LHCN-M2 (cell line): ENCODE measurements at places on chromosomes 5 and 9. TPM values are rescaled to one million over a fixed set of nuclear protein-coding genes. Genes with fewer than 3 reads are reported as not detected.
A peak's percentile ranks its signal among the peaks of the same experiment; 100 is the strongest.

The MYOZ3 gene
- total RNA-seq, result under 0.01 and 0.06 TPM in 2 replicates

The PCDHGA10 gene
- total RNA-seq, result 17.4 and 21.4 TPM in 2 replicates

The SLC4A9 gene
- not detected in 2 replicates for total RNA-seq

The MVB12B gene
- 3.7 and 4.8 TPM in 2 replicates for total RNA-seq

The CSF2 gene
- total RNA-seq, result not detected in 2 replicates

The SLCO4C1 gene
- total RNA-seq, result not detected in 2 replicates

The ZNF608 gene
- 9.0 and 19.4 TPM in 2 replicates for total RNA-seq

The FGF1 gene
- total RNA-seq, result 4.8 and 5.8 TPM in 2 replicates

The SPTAN1 gene
- total RNA-seq, result 169 and 208 TPM in 2 replicates

The SLC6A19 gene
- total RNA-seq, result not detected in 2 replicates

The FAM169A gene
- 2.1 and 2.4 TPM in 2 replicates for total RNA-seq

The PCDHGC4 gene
- total RNA-seq, result 0.69 and 0.83 TPM in 2 replicates

The GMCL2 gene
- not detected in 2 replicates for total RNA-seq

The SAPCD2 gene
- 16.1 and 17.7 TPM in 2 replicates for total RNA-seq

The PCDHA6 gene
- not detected in 2 replicates for total RNA-seq

GRCh38 chr9:32258482-32258881 lies 126.0 kb upstream of the ACO1 start:
- DNase-seq, result no peak

GRCh38 chr9:96554326-96554725 lies 65.3 kb downstream of the CDC14B start:
- peak; percentile 38 for DNase-seq

DNA sequence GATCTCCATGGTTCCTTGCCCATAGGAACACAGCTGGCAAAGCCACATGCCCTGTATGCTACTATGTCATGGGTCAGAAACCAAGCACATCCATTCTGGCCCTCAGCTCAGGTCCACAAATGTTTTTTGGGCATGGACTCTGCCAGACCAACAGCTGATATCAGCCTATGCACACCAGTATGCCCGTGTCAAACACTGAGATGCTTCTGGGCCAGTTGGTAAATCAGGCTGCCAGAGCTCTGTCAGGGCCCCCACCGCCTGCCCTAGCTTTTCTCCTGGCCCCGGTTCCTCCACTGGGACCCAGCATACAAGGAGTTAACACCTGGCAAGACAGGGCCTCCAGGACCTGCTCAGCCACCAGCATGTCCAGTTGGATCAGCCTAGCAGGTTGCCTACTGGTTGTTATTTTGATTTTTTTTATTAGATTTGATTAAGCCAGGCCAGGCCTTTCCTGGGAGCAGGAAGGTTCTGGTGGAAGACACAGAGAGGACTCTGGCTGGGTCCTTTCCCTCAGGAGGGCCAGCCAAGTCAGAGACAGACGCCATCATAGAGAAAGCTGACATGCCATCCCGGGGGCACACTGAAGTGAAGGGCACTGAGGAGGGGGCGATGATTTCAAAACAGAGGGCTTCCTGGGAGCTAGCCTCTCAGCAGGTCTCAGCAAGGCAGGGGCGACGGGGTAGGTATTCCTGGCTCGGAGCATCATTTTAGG lies 65.8 kb downstream of the TSTD2 start:
- no peak for DNase-seq

GRCh38 chr5:73668486-73669111 lies 42.6 kb downstream of the ARHGEF28 start:
- DNase-seq, result no peak

GRCh38 chr5:104915226-104915625 lies 1352.6 kb upstream of the NUDT12 start:
- no peak for DNase-seq

GRCh38 chr9:31700252-31701045 lies 684.0 kb upstream of the ACO1 start:
- peak; percentile 48 for DNase-seq

DNA sequence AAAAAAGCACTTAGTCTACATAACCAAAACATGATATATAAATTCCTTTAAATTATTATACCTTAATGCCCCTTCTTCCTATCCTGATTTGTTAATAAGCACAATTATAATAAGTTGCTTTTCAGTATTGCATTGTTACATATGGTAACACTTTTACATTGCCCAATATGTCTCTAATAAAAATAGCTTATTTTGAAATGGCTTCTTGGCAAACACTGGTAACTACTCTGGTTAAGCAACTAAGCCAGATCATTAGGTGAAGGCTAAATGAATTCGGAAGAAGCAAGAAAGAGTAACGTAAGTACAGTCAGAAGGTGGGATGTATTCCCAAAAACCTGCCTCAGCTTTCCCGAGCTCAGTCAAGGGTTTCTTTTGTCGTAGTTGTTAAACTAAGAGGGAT lies 85.3 kb downstream of the TTC39B start:
- DNase-seq, result no peak

DNA sequence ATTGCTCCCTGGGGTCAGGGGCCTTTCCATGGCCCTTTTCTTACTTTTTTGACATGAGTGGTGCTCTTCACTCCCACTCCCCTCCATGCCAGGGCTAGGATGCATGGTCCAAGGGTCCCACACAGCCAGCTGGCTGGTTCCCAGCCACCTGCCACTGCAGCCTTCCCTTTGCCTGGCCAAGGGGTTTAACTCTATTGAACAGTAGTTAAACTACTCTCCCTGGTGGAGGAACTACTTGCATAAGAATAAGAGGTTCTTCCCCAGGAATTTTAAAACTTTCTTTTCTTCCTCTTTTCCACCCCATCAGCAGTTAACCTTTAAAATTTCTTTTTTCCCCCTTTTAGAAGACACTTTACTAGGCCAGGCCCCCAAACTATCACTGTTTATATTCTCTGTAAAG lies 1532.8 kb upstream of the ACO1 start:
- no peak for DNase-seq

DNA sequence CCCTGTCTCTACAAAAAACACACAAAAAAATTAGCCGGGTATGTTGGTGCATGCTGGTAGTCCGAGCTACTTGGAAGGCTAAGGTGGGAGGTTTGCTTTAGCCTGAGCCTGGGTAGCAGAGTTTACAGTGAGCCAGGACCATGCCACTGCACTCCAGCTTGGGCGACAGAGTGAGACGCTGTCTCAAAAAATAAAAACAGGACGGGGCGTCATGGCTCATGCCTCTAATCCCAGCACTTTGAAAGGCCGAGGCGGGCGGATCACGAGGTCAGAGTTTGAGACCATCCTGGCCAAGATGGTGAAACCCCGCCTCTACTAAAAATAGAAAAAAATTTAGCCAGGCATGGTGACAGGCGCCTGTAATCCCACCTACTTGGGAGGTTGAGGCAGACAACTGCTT lies 40.3 kb downstream of the UBE2D2 start:
- DNase-seq, result no peak

- no peak for DNase-seq
Measured at GRCh38 chr5:33978306-33978705, 6.2 kb downstream of the SLC45A2 start.

- no peak for DNase-seq
Measured at GRCh38 chr5:166540156-166540555, 1751.3 kb upstream of the WWC1 start.

DNA sequence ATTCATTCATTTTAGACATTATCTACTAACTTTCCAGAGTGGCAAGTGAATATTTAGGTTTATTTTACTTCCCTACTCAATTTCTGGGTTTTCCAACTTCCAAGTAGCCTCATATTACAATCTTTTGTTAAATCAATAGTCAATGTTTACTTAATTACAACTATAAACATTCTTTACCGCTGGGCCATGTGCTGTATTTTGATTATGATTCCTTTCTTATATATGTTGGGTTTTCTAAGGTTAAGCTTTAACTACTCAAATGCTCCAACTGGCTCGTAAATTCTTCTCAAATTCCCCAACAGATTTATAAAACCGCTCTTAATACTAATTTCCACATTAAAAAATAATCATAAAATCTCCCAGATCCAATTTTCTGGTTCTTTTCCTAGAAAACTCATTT lies 110.1 kb upstream of the ABCA1 start:
- no peak for DNase-seq

DNA sequence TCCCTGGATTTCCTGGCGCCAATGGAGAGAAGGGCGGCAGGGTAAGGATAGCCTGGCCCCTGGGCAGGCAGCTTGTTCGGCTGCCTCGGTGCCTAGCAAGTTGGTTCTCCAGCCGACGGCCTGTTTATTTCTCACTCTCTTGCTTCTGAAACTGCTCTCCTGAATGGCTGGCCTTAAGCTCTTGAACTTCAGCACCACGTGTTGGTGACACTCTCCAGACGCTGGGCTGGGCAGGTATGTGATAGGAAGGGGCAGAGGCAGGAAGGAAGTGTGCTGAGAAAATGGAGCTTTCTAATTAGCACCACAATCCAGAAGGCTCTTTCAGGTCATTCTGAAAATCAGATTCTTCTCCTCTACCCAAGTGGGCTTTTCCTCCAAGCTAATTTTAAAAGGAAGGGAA lies 91.4 kb upstream of the FCN2 start:
- no peak for DNase-seq

- no peak for DNase-seq
Measured at GRCh38 chr9:95031711-95032461, 285.6 kb downstream of the FANCC start.

DNA sequence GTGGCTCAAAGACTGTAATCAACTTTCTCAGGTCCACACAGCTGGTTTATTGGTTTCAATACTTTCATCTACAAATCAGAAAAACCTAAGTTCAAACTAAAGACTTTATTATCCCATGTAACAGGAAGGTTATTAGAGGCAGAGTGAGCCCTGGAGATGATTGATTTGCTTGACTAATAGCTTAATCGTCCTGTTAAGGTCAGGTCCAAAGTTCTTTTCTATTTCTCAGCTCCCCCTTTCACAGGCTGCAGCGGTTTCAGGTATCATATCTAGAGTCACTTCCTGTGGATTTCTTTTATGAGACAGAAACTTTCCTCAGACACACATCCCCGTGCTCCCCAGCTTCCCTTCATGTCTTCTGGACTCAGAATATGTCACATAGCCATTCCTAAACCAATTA lies 166.4 kb downstream of the PRELID2 start:
- no peak for DNase-seq

GRCh38 chr9:111915425-111915758 lies 18.8 kb downstream of the UGCG start:
- DNase-seq, result no peak

GRCh38 chr9:81782313-81782995 lies 93.1 kb upstream of the TLE1 start:
- DNase-seq, result no peak

GRCh38 chr5:172418862-172419814 lies 35.2 kb downstream of the SH3PXD2B start:
- DNase-seq, result no peak

DNA sequence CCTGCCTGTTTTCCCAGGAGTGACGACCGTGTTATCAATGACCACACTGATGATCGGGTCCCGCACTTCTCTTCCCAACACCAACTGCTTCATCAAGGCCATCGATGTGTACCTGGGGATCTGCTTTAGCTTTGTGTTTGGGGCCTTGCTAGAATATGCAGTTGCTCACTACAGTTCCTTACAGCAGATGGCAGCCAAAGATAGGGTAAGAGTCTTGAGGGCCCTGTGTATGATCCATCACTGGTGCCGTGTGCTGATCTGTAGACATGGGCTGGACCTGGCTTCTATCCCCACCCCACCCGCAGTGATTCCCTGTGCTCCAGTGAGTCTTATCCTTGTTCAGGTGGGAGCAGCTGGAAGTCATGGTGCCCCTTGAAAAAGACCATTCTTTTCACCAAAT lies 26.0 kb downstream of the GABRP start:
- peak; percentile 5 for DNase-seq

DNA sequence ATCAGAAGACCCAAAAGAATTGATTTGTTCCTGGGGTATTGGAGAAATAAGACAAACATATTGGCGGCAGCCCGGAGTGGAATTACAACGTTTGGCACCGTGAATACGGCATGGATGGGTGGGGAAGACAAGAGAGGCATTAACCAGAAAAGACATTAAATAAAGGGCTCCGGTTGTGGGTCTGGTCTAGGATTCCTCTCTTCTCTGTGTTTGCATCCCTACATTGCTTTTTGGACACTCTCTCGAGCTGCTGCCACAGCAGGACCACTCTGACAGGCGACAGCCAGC lies 138.7 kb upstream of the PALM2AKAP2 start:
- DNase-seq, result no peak

GRCh38 chr5:138770291-138770690 lies 17.1 kb downstream of the CTNNA1 start:
- no peak for DNase-seq

DNA sequence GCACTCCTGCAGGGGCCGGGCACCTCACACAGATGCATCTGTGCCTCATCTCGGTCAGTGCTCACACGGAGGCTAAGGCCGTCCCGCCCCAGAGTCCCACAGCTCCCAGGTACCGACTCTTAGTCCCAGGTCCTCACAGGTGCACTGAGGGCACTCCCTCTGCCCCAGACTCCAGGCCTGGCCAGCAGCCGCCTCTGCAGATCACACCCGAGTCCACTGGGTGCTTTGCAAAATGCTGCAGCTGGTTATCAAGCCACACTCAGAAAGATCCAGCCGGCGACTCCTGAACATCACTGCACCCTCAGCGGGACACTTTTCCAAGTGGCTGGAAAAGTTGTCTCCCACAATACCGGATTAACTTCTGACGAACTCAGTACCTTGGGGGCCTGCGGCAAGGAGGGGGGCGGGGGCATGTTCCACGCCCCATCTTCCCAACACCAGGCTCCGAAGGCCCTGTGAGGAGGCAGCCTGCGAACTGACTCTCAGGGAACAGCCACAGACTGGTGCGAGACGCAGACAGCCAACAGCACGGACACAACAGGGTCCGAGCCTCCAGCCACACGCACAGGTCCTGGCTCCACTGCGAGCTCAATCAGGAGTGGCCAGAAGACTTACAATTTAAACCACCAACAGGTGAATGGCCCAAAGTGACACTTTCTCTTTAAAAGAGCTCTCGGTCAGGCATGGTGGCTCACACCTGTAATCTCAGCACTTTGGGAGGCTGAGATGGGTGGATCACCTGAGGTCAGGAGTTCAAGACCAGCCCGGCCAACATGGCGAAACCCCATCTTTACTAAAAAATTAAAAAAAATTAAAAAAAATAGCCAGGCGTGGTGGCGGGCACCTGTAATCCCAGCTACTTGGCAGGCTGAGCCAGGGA lies 4.0 kb downstream of the BRD3 start:
- DNase-seq, result no peak

DNA sequence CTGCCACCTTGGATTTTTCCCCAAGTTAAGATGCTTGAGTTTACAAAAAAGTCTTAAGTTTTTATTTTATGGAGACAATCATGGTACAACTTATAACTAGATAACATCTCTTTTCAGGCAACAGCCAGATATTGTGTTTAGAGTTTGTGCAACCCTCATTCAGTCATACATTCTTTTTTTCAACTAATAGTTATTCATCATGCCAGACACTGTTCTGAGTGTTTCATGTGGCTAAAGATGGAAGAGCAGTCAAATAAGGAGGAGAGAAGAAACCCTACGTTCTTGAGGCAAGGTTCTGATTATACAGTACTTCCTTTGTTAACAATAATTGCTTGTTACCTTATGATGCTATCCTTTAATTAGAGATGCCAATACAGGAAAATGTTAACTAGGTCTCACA lies 42.1 kb upstream of the ZNF462 start:
- DNase-seq, result no peak

DNA sequence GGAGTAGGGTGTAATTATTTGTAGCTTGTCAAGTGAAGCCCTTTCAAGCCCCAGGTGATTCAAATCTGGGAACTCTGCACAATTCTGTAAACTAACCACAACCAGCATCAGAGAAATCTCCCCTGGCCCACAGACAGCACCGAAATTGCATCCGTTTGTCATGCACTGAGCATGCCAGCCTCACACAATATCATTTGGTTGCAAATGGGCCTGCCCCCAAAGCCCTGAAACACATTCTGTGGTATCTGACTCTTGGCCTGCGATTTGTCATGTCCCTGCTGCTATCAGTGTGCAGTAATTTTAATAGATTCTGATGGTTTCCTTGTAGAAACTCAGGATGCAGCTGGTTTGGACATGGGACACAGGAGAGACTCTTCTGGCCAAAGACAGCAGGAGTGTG lies 35.3 kb downstream of the SNX24 start:
- DNase-seq, result peak; percentile 37
